ENCODE measurements at places on chromosomes 6 and 20. TPM values are rescaled to one million over a fixed set of nuclear protein-coding genes. Genes with fewer than 3 reads are reported as not detected.

Gene ZSCAN31
- total RNA-seq: 1.0 TPM

Gene HLA-DRA
- 2,835 TPM for total RNA-seq

Gene ADGRG6
- not detected for total RNA-seq

Gene MUCL3
- total RNA-seq: not detected

Gene XKR7
- 0.12 TPM for total RNA-seq

DNA sequence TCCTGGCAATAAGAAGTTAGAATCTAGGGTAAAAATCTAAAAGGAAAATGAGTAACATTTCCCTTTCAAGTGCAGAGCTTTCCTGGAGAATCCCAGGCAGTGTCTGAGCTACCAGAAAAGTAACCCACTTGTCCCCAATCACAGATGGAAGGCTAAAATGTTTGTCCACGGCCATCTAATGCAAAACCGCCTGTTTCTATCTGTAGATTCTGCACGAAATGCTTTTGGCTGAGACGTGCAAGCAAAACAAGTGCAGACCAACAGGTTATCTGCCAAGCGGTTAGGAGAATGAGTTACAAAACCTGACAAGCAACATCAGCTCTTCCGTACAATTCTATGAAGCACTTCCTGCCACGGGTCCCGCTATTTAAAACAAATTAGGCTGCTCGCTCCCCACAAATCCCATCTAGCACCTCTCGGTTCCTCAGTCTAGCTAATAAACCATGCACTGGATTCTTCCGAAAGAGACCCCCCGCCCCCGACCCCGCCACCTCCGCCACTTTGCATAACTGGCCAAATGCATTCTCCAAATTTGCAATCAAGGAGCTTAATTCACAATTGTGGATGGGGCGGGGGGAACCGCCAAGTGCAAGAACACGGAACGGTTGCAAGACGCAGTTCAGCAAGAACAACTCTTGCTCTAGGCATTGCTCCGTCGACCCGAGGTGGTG lies 1.4 kb downstream of the ELOVL5 start:
- no peak for DNase-seq
- H3K4me1 ChIP-seq: peaks cover 64% of the 10 kb centered on the region
- peak overlapping the region; percentile 92 for H3K27ac ChIP-seq
- H3K4me3 ChIP-seq: peak overlapping the region; percentile 94
- H3K27me3 ChIP-seq: no peaks in the 10 kb centered on the region

DNA sequence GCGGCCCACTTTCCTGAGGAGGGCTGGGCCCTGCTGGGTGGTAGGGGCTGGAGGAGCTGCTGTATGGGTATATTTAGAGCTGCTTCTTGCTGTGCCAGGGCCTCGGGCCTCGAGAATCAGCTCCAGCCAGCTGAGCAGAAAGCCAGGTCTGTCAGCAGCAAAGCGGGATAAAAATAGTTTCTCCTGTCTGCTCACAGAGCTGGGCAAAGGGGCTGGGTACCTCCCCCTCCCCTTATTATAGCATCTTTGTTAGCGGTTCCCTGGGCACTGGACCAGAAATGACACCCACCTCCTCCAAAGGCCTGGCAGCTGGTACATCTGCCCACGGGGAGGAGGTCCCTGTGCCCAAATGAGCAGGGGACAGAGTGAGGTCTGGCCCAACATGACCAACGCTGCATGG lies 6.0 kb downstream of the SCRT2 start:
- H3K4me3 ChIP-seq: no peak overlapping the region
- DNase-seq: no peak
- no peaks in the 10 kb centered on the region for H3K36me3 ChIP-seq
- no peaks in the 10 kb centered on the region for H3K4me1 ChIP-seq
- no peak overlapping the region for H3K27ac ChIP-seq

DNA sequence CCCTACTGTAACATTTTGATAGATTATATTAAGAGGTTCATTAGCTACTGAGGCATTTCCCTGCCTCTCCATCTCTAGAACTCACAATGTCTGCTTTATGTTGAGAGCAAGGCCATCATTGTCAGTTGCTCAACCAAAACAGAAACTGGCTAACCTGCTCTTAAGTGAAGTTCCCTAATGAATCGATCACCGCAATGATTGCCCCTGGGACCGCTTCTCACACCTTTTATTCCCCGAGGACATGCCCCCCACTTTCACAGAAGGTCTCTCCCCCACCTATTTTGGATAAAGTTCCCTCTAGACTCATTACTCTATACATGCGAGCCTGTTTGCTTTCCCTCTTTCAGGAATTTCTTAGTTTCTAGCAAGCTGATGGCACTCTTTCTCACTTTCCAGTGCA lies 108.8 kb downstream of the FAM217A start:
- no peak for DNase-seq
- peaks cover 2% of the 10 kb centered on the region for H3K27me3 ChIP-seq
- H3K4me3 ChIP-seq: no peak overlapping the region
- no peaks in the 10 kb centered on the region for H3K36me3 ChIP-seq
- peaks cover 2% of the 10 kb centered on the region for H3K4me1 ChIP-seq

DNA sequence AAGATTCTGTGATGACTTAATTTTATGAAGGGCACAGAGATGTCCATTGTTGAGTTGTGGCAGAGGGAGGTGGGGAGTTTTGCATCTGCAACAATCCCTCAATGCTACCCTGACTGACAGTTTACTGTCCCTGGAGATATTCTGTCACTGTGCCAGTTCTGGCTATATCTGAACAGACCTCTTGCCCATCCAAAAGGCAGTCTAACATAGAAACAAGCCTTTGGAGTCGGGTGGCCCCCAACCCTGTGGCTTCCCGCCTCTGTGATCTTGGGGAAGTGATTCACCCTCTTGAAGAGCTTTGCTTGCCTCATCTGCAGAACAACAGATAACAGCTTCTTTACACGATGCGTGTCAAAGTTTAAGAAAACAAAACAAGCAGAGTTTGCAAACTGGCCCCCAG lies 3.8 kb upstream of the E2F1 start:
- no peak overlapping the region for H3K4me3 ChIP-seq
- no peak overlapping the region for H3K27ac ChIP-seq
- H3K4me1 ChIP-seq: peaks cover 11% of the 10 kb centered on the region
- no peaks in the 10 kb centered on the region for H3K36me3 ChIP-seq

DNA sequence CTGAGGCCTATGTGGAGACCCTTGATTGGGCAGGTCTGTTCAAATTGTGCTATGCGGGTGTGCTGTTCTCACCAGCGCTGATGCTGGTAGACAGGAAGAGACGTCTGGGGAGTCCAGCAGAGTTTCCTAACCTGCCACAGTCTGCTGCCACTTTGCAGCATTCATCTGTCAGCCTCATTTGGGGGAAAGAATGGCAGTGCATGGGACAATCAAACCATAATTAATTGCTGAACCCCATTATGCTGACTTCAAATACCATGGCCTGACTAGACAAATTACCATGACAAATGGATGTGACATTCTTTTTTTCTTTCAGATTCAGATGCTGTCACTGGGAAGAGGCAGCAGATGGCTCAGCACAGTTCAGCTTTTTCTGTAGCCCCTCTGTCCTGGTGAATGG lies 171.4 kb upstream of the SYNDIG1 start:
- H3K27ac ChIP-seq: no peak overlapping the region
- H3K4me3 ChIP-seq: no peak overlapping the region
- DNase-seq: no peak
- H3K36me3 ChIP-seq: no peaks in the 10 kb centered on the region

- no peak for DNase-seq
- H3K27ac ChIP-seq: no peak overlapping the region
- H3K4me1 ChIP-seq: no peaks in the 10 kb centered on the region
- no peaks in the 10 kb centered on the region for H3K27me3 ChIP-seq
- H3K36me3 ChIP-seq: no peaks in the 10 kb centered on the region
Measured at GRCh38 chr6:166569206-166569605, 17.3 kb downstream of the RAMACL start.

GRCh38 chr6:136031982-136032381 lies 180.5 kb downstream of the PDE7B start:
- no peak for DNase-seq
- no peaks in the 10 kb centered on the region for H3K4me1 ChIP-seq
- no peaks in the 10 kb centered on the region for H3K27me3 ChIP-seq
- no peak overlapping the region for H3K27ac ChIP-seq
- H3K4me3 ChIP-seq: no peak overlapping the region

GRCh38 chr20:13223736-13224520 lies 2.9 kb downstream of the ISM1 start:
- no peaks in the 10 kb centered on the region for H3K36me3 ChIP-seq
- no peak overlapping the region for H3K27ac ChIP-seq
- H3K27me3 ChIP-seq: peaks cover 36% of the 10 kb centered on the region
- no peak for DNase-seq

GRCh38 chr6:3516092-3516491 lies 59.2 kb upstream of the SLC22A23 start:
- no peak overlapping the region for H3K27ac ChIP-seq
- no peak for DNase-seq
- peaks cover 22% of the 10 kb centered on the region for H3K27me3 ChIP-seq
- H3K36me3 ChIP-seq: no peaks in the 10 kb centered on the region

GRCh38 chr20:16311756-16312155 lies 261.5 kb downstream of the KIF16B start:
- H3K4me3 ChIP-seq: no peak overlapping the region
- no peaks in the 10 kb centered on the region for H3K27me3 ChIP-seq
- peaks cover 9% of the 10 kb centered on the region for H3K4me1 ChIP-seq
- H3K27ac ChIP-seq: no peak overlapping the region
- no peak for DNase-seq

DNA sequence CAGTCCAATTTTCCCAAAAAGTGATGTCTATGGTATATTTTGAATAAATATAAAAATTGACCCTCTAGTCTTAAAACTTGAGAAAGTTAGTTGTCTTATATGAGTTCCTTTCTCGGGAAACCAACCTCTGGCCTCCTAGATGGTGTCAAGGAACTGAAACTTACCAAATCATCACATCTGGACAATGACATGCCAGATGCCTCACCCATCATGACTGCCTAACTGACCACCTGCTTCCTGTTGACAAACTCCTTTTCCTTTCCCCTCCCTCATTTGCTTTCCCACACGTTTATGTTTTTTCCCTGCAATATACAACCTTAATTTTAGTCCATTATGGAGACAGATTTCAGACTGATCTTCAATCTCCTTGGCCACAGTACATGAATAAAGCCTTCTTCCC lies 731.0 kb downstream of the EPHA7 start:
- H3K36me3 ChIP-seq: no peaks in the 10 kb centered on the region
- no peak overlapping the region for H3K27ac ChIP-seq
- H3K4me3 ChIP-seq: no peak overlapping the region
- DNase-seq: no peak

DNA sequence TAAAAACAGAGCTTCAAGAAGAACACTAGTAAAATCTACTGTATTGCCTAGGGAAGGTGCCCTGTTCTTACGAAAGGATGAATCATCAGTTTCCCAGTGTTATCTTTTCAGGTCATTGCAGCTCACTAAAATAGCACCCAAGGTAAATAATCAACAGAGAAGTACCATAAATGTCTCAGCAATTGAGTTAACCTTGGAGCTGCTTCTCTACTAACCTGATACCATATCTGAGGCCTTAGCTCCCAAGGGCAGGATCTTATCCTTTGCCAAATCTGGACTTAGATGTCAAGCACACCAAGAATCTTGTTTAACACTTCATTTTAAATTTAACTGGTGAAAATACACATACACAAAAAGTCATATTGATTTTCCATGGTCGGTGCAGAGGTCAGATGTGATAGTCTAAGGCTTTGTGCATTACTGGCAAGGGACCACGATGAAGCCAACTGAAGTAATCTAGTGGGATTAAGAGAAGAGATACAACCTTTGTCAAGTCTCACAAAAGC lies 81.5 kb downstream of the EDN1 start:
- H3K27me3 ChIP-seq: no peaks in the 10 kb centered on the region
- no peak for DNase-seq
- H3K36me3 ChIP-seq: no peaks in the 10 kb centered on the region
- H3K4me1 ChIP-seq: peaks cover 8% of the 10 kb centered on the region
- no peak overlapping the region for H3K4me3 ChIP-seq

DNA sequence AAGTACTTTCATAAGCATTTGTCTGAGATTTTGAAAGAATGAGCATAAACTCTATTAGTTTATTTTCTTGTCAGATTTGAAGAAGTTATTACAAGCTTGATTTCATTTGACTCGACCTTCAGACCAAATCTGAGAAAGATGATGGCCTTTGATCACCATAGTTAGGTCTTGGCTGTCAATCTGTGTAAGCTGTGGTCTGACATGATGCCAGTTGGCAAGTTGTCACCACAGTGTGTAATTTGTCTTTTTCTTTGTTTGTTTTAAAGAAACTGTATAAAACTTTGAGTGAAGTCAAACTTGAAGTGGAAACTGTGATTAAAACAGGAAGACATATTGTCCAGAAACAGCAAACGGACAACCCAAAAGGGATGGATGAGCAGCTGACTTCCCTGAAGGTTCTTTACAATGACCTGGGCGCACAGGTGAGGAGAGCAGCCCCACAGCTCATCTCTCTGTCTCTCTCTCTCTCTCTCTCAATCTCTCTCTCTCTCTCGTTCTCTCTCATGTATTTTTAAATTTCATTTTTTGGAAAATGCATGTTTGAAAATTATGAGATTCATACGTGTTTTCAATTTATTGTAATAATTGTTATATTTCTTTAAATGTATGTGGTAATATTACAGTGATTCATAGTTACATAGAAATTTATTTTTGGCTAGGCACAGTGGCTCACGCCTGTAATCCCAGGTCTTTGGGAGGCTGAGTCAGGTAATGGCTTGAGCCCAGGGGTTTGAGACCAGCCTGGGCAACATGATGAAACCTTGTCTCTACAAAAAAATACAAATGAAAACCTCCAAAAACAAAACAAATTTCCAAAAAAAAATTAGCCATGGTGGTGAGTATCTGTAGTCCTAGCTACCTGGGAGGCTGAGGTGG lies 208.1 kb downstream of the UTRN start:
- H3K27me3 ChIP-seq: no peaks in the 10 kb centered on the region
- H3K27ac ChIP-seq: no peak overlapping the region
- H3K4me1 ChIP-seq: no peaks in the 10 kb centered on the region
- DNase-seq: no peak

DNA sequence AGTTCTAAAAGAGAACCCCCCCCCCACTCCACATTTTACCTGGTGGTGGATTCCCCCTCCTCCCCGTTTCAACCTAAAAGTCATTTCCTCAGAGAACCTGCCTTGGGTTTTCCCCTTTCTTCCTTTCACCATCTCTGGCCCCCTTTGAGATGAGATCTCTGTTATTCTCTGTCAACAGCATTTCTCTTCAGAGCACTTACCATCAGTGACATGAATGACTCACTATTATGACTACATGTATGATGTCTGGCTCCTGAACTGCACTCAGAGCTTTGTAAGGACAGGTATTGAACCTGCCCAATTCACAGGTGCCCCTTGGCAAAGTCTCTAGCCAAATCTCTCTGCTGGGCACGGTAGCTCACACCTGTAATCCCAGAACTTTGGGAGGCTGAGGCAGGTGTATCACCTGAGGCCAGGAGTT lies 61.4 kb upstream of the JARID2 start:
- no peaks in the 10 kb centered on the region for H3K27me3 ChIP-seq
- peak overlapping the region; percentile 6 for H3K27ac ChIP-seq
- peaks cover 12% of the 10 kb centered on the region for H3K4me1 ChIP-seq

Measured in activated B cell treated with CpG ODN at 0.5 μM for 24 hours (primary cell).